HT-29 (cell line): ENCODE measurements at places on chromosomes 6 and 20.

DNA sequence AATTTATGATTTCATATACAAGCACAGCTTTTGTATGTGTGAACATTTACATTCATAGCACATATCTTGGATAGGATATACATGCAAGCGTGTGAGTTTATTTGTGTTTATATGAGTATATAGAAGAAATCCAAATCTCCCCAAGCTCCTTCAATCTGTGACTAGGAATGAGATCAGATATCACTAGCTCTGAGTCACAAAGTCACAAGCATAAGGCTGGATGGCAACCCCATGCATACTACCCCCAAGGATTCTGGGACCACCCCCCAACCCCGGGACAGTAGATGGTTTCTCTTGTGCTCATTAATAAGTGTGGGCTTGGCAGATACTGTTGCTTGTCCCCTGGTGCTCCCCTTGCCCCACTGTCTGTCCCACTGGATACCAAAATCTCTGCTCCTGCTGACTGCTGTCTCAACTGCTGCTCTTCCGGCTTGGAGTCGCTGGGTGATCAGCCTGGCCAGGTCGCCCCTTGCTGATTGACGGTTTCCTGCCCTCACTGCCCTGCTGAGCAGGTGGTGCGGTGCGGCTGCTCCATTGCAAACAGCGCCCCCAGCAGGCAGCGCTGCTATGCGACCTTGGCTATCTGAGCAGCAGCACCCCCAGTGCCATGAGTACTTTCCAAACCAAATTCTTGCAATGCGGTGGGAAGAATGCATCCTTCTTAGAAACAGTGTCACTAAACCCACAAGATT is 279.4 kb downstream of the CD83 start:
- no peak for DNase-seq

- DNase-seq, result peak; percentile 40
These were observed 17.5 kb upstream of the SYNCRIP start for GRCh38 chr6:85660181-85660611.

DNA sequence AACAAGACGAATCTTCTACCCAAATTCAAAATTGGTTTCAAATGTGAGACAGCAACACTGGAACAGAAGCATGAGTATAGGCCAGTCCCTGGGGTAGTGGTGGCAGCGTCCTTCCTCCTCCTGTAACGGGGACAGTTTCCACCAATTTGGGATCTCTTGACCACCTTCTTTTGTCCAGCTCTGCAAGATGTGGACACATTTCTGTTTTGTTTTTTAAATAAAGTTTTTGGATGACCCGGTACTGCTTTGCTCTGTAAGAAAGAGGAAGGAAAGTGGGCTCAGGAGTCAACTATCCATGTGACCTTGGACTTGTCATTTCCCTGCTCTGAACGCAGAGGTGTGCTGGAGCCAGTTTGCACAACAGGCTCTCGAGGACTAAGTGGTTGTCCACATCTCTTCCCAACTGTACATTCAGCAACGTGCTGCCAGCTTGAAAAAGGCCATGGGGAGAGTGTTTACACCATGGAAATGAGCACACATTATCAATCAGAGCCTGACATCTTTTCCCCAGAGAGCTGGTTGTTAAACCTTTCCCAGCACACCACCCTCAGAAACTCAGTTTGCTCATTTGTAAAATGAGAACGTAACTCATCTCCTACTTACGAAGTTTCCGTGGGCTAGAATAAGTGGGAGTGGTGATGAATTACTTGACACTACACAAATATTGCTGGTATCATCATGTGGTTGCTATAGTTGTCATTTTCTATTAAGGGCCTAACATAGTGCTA is 66.5 kb downstream of the ADTRP start:
- no peak for DNase-seq

GRCh38 chr20:1636621-1637020 is 16.8 kb upstream of the SIRPB1 start:
- no peak for DNase-seq

DNA sequence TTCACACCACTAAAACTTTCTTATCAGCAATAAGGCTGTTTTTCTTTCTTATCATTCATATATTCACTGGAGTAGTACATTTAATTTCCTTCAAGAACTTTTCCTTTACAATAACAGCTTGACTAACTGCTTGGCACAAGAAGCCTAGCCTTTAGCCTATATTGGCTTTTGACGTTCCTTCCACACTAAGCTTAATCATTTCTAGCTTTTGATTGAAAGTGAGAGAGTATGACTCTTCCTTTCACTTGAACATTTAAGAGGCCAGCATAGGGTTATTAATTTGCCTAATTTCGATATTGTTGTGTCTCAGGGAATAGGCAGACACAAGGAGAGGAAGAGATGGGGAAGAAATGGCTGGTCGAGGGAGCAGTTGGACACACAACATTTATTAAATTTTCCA is 23.6 kb downstream of the THEMIS start:
- no peak for DNase-seq

- DNase-seq, result no peak
These were observed 18.8 kb downstream of the TMEM74B start for GRCh38 chr20:1165941-1166340.

DNA sequence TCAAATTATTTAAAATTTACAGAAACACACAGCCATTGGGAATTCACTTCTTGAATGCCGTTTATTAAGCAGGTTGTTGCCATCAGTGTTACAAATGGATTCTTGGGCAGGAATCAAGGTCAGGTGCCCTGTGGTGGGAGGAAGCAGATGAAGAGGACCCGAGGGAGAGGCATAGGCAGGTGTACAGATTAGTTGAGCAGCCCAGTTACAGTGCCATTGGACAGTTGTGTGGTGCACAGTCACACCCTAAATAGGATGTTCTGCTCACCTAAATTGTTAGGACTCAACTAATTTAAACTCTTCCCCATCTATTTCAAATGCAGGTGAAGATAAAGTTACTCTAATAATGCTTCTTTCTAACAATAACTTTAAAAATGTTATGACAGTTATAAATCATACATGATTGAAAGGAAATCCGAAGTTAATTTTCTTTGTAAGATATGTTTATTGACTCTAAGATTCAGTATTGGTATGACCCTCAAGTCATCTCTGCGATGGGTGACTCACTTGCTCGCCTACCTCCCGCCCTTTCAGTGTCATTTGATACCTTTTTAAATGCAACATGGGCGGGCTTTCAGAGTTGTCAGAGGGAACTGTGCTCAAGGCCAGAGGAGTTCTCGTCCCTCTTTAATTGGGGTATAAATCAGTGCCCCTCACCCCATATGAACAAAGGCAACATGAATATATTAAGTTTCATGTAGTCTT is 35.1 kb downstream of the DSE start:
- DNase-seq, result no peak

- DNase-seq, result no peak
These were observed 43.1 kb downstream of the SMLR1 start for GRCh38 chr6:130870179-130870880.

DNA sequence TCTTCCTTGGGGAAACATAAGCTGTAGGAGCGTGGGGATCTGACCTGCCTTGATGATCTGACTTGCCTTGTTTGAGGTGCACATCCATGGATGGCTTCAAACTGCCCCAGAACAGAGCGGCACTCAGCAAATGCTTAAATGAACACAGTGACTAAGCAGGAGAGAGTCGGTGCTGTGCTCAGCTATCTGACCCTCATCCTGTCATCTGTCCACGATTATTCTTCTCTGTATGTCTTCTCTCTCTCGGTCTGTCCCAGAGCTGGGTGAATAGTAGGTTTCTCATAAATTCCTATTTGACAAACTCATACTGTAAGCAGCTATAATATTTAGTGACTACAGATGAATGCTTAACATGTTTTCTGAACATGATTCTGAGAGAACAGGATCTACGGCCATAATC is 37.3 kb downstream of the TRAM2 start:
- DNase-seq, result no peak

DNA sequence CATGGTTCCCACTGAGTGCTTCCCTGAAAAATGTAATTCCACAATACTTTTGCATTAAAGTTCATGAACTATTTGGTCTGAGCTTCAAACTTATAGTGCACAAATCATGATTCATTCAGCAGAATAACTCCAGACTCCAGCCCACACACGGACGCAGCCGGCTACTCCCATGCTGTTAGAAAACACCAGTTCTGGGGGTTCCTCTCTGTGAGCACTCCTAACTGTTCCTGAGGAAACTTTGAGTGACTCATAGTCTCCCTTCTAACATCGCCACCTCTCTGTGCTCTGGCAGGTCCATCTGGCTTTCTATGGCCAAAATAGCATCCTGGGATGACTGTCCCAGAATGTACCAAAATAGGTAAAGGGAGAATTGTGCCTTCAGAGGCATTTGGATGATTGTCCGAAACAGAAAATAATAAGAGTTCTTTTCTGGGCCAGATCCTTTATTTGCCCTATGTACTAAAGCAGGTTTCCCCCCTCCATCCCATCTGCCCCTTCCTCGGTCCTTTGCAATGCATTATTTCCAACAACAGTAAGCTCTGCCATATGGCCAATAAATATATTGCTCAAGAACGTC is 32.3 kb upstream of the LY86 start:
- no peak for DNase-seq

- DNase-seq, result no peak
These were observed at the start of gene PRSS16 for GRCh38 chr6:27247133-27247836. Gene PRSS16, plus strand, starts transcription at chr6:27247701. Its CDS starts 37 bp downstream, at chr6:27247738.

- DNase-seq, result no peak
These were observed 4.5 kb downstream of the SOX12 start for GRCh38 chr20:329851-330232.

- no peak for DNase-seq
These were observed 6.2 kb downstream of the PTPN1 start for GRCh38 chr20:50516180-50516934.

DNA sequence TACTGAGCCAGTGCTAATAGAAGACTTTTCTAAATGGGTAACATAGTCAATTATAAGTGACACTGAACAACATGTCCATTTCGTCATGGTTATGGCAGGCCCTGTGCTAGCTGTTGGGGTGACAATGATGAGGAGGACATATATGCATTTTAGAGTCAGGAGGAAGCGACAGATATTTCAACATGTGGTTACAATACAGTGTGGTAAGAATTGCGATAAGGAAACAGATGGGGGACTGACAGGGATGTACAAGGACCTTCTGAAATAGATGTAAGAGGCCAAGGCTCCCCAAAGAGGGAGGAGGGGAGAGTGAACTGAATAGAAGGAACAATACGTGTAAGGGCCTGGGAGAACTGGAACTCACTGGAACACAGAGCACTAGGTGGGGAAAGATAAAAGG is 11.7 kb downstream of the MMP24 start:
- DNase-seq, result no peak

DNA sequence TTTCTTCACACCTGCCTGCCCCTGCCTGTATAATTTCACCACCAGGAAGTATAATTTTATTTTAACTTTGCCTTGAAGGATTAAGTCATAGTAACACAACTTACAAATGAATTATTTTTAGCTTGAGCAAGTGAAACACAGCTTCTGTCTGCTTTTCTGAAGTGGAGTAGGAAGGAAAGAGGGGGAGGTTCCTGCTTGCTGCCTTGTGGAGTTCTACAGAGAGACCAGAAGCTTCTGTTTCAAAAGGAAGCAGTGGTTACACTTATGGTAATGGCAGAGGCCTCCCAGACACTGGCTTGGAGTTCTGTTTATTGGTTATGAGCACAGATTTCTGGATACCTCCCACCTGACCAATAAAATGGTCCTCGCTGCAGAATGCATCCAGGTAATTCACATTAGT is 159.6 kb downstream of the TMEM200A start:
- DNase-seq, result no peak

- no peak for DNase-seq
These were observed 116.2 kb downstream of the GFRAL start for GRCh38 chr6:55443238-55444134.

DNA sequence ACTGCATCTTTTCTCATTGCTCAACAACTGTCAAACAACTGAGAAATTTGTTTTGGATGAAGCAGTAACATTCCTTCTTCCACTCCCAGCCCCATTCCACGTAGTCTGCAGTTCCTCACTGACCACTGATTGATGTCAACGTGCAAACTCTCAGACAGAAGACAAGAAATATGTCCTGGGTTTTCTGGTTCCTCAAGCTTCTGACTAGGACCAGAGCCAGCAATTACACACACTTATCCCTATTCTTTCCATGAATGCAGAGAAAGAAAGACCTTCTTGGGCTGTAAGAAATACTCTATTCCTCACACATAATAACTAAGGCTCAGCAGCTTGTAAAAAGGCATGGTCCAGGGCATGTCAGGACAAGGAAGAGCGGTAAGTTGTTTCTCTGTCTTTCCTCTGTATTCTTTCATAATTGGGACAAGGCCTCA is 790.1 kb upstream of the SLC35B3 start:
- no peak for DNase-seq

DNA sequence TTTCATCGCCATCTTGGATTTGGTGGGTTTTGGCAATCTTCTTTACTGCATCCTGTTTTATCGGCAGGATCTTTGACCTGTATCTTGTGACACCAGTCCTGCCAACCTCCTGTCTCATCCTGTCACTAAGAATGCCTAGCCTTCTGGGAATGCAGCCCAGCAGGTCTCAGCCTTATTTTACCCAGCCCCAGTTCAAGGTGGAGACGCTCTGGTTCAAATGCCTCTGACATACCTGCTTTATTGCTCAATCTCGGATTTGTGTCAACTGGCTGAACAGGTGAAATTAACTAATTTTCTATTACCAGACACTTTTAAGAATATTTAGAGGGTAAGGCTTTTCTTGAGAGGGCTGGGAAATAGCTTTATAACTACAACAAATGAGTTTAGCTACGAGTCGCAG is 102.5 kb downstream of the SASH1 start:
- peak; percentile 39 for DNase-seq

DNA sequence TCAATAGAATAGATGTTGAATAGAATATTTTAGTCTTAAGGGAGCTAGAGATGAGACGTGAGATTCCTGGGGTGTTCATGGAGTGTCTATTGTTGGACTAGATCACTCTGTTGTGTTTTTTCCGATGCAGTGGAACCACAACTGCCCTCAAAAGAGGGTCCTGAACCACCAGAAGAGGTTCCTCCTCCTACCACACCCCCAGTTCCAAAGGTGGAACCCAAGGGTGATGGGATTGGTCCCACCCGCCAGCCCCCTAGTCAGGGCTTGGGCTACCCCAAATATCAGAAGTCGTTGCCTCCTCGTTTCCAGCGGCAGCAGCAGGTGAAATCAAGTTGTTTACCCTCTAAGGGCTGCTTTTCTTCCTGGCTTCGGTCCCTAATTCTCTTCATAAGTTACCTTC is 8.5 kb downstream of the PRRC2A start:
- DNase-seq, result no peak

GRCh38 chr6:18412068-18412467 is 24.9 kb downstream of the RNF144B start:
- DNase-seq, result no peak

DNA sequence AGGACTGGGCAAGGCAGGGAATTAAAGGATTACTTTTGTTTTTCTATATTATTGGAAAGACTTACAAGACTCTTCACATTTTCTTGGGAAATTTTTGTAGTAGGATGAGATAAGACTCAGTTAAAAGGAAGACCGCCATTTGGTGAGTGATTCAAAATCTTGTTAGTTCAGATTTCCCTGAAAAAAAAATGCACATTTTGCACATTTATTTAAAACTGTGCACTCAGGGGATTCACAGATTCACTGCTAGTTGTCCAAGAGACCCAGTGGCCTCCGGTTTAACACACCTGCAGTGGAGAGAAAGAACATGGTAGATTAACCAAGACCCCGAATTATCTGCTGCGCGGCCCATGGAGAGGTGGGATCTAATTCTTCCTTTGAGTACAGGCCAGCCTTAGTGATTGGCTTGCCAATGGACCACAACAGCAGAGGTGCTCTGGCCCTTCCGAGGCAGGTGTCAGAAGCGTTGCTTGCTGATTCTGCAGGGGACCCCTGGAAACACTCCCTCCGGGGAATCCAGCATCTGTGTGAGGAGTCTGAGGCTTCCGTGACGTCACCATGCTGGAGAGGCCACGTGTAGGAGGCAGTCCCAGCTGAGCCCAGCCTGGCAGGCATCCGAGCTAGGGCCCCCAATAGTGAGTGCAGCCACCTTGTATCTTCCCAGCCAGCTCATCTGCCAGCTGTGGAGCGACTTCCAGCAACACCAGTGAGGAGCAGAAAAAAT is 68.9 kb downstream of the ZNF217 start:
- DNase-seq, result no peak
